Memory B cell (primary cell): ENCODE measurements at places on chromosomes 6 and 20.

DNA sequence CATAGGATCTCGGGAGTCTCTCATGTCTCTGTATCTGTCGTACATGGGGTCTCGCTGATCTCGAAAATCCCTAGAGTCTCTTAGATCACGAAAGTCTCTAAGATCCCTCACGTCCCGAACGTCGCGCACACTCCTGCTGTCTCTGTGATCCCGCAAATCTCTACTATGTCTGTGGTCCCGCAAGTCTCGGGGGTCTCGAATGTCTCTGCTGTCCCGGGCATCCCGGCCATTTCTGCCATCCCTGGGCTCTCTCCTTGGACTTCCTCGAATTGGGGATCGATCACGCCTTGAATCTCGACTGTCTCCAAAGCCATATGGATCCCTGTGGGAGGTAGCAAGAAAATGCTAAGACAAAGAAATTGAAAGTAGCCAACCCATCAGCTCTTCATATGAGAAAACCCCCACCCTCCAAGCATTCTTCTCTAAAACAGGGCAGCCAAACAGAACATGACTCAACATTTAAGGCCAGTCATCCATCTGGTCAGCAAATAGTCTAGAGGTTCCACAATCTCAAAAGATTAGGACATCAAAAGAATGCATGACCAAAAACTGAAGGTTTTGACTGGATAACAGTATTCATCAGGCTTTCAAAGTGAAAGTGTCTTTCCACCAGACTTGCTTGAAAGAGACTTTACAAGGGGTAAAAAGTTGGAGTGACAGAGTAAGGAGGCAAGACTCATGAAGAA, 19.4 kb downstream of the NCOA5 start:
- no peak for DNase-seq

DNA sequence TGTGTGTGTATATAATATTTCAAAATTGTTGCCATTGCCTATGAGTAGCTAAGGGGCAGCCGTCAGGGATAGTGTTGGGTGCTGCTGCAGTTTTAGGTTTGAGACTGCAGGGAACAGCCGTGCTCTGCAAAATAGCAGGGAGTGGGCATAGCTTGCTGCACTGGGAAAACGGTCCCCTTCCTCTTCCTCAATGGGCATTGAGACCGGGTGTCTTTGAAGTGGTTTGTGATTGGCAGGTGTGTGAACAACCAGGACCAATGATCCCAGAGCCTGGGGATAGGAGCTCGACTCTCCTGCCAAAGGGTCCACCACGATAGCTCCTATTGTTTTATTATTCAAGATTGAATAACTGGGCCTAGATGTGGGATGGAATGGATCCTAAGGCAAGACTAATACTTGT, 5.1 kb upstream of the EBF4 start:
- DNase-seq, result no peak

DNA sequence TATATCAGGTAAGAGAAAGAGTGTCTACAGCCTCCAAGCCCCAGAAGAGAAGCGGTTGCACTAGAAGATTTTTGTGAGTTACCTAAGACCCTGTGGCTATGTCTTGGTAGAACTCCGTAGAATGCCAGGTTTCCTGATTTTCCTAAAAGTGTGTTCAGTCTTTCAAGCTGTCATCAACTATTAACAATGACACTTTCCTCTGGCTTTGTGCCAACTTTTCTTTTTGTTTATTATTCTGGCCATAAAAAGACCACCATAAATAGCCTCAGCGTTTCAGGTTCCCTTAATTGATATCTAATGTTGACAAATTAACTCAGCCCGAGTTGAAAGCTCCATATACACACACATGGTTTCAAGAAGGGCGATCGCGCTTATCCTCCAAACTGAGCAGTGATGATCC, 1.2 kb downstream of the PAK5 start:
- DNase-seq, result no peak

DNA sequence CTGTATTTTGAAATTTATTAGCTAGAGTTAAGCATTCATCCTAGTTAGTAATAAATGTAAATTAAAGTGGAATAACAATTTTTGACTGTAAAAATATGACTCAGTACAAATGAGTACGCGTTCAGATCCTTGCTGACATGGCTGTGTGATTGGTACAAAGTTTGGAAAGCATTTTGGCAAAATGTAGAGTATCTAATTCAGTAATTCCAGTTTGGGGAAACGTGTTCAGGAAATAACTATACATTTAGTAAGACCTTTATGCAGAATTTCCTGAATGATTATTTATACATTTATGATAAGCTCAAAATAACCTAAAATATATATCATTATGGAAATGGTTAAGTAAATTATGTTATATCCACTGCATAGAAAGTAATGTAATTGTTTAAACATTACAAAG, 8.0 kb downstream of the VTA1 start:
- no peak for DNase-seq

GRCh38 chr6:1946583-1946982, 298.8 kb downstream of the GMDS start:
- DNase-seq, result no peak

- DNase-seq, result no peak
Observed at GRCh38 chr6:134491477-134491876, 173.6 kb upstream of the SGK1 start.

- DNase-seq, result no peak
Observed at GRCh38 chr6:26502626-26503025, 2.5 kb downstream of the BTN1A1 start.

DNA sequence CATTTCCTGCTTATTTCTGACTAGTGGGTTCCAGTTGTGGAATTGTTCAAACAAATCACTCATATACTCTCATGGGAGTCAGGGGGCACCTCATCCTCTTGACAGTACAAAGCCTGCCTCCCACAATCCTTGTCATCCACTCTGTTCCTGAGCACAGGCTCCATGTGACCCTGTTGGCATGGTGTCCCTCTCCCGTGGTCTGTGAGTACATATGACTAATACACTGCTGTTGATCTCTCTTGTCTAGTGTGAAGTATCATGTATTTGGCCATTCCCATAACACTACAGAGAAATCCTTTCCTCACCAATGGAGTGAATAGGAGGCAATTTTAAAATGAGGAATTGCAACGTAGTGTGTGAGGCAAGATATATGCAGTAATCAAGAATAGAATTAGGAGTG, 185.3 kb downstream of the OGFRL1 start:
- DNase-seq, result no peak

DNA sequence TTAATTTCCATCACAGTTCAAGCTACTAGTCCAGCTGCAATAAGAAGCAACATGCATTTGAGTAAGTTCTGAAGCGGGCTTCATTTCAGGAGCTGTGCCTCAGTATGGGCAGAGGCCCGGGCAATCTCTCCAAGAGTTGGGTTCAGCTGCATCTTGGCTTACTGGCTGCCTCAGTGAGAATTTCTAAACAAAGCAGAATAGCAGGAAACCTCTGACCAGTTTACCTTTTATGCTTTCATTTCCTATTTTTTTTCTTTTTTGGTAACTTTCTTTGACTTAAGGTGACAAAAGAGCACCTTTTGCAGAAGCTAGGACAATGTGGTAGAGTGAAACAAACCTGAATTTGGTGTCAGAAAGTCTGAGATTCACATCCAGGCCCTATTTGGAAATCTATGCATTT, 51.0 kb upstream of the FBXO30 start:
- DNase-seq, result no peak

DNA sequence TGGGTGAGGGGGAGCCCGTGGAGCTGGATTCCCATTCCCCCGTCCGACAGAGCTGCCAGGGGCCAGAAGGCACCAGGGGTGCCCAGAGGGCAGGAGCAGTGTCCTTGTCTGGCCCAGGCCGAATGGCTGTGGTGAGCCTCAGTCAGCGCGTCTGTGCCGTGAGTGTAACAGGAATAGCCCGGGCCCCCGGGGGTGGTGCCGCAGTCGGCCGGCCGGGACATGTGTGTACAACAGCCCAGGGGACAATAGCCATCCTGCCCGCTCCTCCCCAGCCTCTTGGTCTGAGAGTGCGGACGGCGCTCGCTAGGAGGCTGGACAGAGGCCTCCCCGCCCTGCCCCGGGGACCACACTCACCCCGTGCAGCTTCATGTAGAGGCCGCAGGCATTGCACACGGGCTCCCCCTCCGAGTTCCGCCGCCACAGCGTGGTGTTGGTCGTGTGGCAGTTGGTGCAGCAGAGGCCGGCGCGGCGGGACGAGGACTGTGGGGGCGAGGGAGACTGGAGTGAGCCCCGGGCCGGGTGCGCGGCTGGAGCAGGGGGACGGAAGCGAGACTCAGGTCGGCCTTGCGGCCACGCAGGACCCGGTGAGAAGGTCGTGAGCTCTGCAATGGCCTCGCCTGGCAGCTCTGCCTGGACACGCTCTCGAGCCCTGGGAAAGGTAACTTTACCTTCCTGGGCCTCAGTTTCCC, 9.6 kb downstream of the GATA5 start:
- DNase-seq, result no peak
